ENCODE measurements at places on chromosomes 6 and 20.

GRCh38 chr6:11323666-11324452 is 91.4 kb upstream of the NEDD9 start:
- DNase-seq, result no peak

DNA sequence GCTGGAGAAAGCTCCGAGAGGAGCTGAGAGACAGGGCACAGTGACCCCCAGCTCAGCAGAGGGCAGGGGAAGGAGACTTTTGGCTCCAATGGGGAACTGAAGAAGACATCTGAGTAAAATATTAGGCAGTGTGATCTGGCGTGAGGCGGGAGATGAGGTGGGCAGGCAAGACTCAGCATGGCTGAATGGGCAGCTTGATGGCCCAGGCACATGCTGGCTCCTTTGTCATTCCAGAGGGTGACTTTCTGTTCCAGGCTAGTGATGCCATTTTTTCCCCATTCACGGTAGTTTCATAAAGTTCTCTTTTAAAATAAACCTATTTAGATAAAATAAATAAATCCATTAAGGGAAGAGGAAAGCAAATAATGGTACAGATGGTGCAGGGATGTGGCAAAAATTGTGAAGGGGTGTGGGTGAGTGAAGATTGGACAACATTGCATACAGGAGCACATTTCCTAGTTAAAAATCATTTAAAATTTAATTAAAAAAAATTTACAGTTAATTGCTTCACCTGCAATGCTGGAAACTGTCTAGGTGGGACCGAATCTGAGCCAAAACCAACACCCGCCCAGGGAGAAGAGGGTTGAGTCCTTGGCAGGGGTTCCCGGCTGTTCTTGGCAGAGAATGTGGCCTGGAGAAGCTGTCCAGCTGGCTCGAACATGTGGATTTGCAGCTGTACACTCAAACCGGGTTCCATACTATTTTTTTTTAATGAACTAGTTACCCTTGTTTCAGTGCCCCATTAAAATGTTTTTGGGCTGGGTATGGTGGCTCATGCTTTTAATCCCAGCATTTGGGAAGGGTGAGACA is 41.7 kb upstream of the PRELID3B start:
- no peak for DNase-seq

DNA sequence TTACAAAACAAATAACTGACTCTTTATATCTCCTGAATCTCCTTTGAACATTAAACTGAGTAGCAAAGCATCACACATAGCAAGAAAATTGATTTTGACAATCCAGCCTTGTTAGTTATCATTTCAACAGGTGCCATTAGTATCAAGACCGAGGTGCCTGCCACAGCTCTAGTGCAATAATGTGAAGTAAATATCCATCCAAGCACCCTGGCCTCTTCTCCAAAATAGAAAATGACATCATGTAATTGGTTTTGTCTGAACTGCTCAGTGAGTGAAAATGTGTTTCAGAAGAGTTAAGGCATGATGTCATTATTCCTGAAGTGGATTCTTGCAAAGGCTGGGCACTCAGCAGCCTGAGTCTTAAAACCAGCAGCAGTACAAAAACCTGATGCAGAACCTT is 341.4 kb downstream of the PLCB1 start:
- no peak for DNase-seq

DNA sequence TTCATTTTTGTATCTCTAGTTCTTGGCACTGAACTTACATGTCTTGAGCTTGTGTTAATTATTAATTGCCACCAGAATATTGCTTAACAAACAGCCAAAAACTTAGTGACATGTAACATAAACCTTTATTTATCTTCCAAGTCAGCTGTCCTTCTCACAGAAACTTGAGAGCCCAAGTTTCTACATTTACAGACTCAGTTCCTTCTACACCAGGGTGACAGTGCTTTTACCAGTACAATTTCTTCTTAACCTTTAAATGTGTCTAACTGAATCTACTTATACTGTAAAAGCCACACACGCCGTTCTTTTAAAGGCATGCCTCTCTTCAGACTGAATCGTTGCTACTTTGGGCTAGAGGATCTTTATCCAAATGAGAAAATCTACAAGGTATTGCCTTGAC is 539.2 kb downstream of the GRIK2 start:
- DNase-seq, result no peak

DNA sequence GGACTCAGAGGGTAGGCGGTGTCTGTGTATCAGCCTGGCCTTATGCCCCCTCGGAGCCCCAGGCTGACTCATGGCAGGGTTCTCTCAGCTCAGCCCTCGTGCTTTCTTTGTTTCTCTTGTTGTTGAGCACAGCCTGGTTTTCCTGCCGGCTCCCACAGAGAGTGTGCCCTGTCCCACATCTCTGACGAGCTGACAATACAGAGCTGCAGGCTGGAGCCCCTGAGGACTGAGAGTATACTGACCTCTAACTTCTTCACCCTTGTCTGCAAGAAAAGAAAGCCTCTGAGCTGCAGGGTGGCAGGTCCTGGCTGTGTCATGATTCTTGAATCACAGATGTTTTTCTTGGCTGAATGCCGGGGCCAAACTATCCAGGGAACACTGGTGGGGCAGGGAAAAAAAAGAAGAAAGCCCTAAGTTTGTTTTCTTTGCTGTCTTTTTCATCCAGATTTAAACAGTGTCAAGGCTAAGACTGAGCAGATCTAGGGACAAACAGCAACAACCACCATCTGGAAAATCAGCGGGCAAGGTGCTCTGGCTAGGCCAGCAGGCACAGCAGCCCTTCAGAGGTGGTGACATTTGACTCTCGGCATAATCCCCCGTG is 63.3 kb upstream of the ZNF133 start:
- DNase-seq, result no peak

Data from esophagus squamous epithelium (tissue), 5 donors.